A673 (cell line): ENCODE measurements at places on chromosomes 16 and 17. TPM values are rescaled to one million over a fixed set of nuclear protein-coding genes. Genes with fewer than 3 reads are reported as not detected.

The ZNF594 gene
- total RNA-seq, result 20.7 and 21.9 TPM in 2 replicates

The IRX3 gene
- total RNA-seq, result 22.7 and 22.9 TPM in 2 replicates

The ALDH3A1 gene
- 0.20 TPM in 1 of 2 replicates, not detected in the other for total RNA-seq

DNA sequence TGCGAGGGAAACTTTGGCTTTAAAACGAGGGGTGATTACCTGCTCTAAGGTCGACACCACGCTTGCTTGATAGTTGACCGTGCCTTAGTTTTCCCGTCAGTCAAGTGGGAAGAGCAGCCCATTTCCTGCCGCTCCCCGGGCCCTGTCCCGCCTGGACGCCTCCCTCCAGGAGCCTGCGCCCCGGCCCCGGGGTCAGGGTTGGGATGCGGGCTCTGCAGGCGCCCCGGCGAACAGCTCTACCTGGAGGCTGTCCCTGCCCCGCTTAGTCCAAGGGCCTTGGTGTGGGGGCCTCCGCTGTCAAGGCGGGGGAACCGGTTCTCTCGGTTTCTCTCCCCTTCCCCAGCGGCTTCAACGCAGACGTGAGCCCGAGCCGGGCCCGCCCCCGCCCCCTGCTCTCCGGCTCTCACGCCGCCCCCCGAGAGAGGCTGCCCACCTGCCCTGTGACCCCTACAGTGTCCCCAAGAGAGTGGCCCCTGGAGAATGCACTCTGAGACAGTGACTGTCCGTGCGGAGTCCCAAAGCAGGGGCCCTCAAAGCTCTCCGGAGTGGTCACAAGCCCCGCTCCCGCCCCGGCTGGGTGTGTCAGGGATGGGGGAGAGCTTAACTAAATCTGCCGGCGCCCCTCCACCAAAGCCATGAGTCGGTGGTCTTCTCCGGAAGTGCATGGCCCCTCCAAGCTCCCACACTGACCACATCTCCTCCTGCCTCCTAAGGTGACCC lies 117.4 kb upstream of the SMURF2 start:
- peaks cover 37% of the 10 kb centered on the region for H3K27me3 ChIP-seq
- peaks cover 35% of the 10 kb centered on the region for H3K4me1 ChIP-seq
- DNase-seq, result no peak
- H3K36me3 ChIP-seq, result no peaks in the 10 kb centered on the region
- H3K4me3 ChIP-seq, result peak overlapping the region; percentile 32

- no peaks in the 10 kb centered on the region for H3K36me3 ChIP-seq
- no peaks in the 10 kb centered on the region for H3K4me1 ChIP-seq
- H3K27me3 ChIP-seq, result no peaks in the 10 kb centered on the region
- no peak for DNase-seq
- no peak overlapping the region for H3K4me3 ChIP-seq
These were observed 60.5 kb downstream of the TMEM132E start for GRCh38 chr17:34639706-34640425.

DNA sequence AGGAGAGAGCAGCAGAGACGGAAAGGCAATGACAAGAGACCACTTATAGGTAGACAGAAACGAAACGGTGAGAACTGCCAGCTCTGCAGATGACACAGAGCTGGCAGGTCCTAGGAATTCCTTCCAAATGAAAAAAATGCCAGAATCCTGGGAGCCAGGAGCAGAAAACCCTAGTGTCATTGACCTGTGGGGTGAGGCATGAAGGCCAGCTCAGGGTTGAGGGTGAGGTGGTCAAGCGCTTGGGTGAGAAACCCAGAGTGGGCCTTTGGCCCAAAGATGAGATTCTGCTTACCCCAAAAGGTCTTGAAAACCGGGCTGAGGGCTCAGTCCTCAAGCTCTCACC lies 9.2 kb downstream of the HIC1 start:
- no peak overlapping the region for H3K4me3 ChIP-seq
- peaks cover 21% of the 10 kb centered on the region for H3K36me3 ChIP-seq
- H3K4me1 ChIP-seq, result peaks cover 30% of the 10 kb centered on the region
- H3K27ac ChIP-seq, result peak overlapping the region; percentile 62
- H3K27me3 ChIP-seq, result no peaks in the 10 kb centered on the region
- no peak for DNase-seq

DNA sequence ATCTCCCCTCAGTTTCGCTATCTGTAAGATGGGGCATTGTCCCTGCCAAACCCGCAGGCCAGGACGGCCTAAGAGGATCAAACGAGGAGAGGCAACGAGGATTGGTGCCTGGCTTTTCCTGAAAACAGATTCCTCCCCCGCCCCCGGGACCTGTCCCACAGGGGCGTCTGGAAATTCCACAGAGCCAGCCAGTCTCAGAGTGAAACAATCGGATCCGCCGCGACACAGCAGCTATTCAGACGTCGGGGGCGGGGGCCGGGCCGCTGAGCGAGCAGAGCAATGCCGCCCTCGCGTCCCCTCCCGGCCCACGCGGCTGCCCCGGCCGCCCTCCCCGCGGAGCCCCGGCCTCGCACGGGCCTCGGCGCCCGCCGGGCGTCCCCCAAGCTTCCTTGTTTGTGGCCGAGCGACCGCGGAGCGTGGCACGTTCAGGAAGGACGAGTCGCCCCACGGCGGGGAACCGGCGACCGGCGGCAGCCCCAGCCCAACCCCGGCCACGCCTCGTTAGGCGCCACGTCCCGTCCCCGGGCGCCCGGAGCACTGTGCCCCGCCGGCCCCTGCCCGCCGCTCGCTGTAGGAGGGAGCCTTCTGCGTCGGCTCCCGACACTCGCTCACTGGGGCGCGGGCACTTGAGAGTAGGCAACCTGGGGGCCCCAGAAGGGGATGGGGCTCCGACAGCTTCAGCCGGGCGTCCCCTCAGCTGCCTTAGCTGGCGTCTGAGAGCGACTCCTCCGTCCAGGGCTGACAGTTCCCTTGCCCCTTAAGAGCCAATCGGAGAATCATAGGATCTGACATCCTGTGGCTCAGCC lies 29.6 kb upstream of the PHOSPHO1 start:
- H3K27me3 ChIP-seq, result no peaks in the 10 kb centered on the region
- peak; percentile 78 for DNase-seq
- H3K4me3 ChIP-seq, result peak overlapping the region; percentile 50
- no peaks in the 10 kb centered on the region for H3K36me3 ChIP-seq
- H3K4me1 ChIP-seq, result no peaks in the 10 kb centered on the region
- peak overlapping the region; percentile 68 for H3K27ac ChIP-seq

GRCh38 chr17:60151355-60151754 lies 1.6 kb downstream of the CA4 start:
- no peak overlapping the region for H3K27ac ChIP-seq
- peaks cover 43% of the 10 kb centered on the region for H3K27me3 ChIP-seq
- H3K4me3 ChIP-seq, result no peak overlapping the region
- peaks cover 19% of the 10 kb centered on the region for H3K4me1 ChIP-seq
- no peaks in the 10 kb centered on the region for H3K36me3 ChIP-seq

GRCh38 chr17:20924306-20924705 lies 118.5 kb downstream of the USP22 start:
- H3K27me3 ChIP-seq, result no peaks in the 10 kb centered on the region
- H3K4me3 ChIP-seq, result no peak overlapping the region
- no peak overlapping the region for H3K27ac ChIP-seq
- no peak for DNase-seq
- H3K4me1 ChIP-seq, result peaks cover 10% of the 10 kb centered on the region

DNA sequence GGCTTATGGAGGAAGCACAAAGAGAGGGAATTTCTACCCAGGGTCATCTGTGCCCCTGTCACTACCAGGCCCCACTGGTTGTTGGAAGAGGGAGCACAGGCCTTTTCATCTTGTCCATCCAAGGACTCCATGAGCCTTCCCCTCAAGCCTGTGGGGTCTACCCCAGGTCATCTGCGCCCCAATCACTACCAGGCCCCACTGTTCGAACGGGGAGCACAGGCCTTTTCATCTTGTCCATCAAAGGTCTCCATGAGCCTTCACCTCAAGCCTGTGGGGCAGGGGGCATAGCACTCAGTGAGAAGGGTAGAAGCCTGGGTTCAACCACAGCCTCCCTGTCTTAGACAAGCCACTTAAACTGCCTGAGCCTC lies 101.5 kb upstream of the CDH5 start:
- no peaks in the 10 kb centered on the region for H3K36me3 ChIP-seq
- no peak for DNase-seq

DNA sequence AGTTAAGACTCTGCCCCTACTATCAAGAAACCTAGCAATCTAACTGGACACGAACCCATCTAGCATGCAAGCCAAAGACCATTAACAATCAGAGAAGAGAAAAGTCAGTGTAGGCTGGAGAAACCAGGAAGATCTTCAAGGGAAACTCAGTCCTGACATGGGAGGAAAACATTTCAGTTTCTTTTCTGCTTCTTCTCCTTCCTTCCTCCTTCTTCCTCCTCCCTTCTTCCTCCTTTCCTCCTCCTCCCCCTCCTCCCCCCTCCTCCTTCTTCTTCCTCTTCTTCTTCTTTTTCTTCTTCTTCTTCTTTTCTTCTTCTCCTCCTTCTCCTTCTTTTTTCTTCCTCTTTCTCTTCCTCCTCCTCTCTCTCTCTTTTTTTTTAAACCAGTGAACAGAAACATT lies 29.6 kb upstream of the SHISA9 start:
- no peaks in the 10 kb centered on the region for H3K27me3 ChIP-seq
- H3K36me3 ChIP-seq, result no peaks in the 10 kb centered on the region
- H3K27ac ChIP-seq, result no peak overlapping the region
- H3K4me3 ChIP-seq, result no peak overlapping the region

DNA sequence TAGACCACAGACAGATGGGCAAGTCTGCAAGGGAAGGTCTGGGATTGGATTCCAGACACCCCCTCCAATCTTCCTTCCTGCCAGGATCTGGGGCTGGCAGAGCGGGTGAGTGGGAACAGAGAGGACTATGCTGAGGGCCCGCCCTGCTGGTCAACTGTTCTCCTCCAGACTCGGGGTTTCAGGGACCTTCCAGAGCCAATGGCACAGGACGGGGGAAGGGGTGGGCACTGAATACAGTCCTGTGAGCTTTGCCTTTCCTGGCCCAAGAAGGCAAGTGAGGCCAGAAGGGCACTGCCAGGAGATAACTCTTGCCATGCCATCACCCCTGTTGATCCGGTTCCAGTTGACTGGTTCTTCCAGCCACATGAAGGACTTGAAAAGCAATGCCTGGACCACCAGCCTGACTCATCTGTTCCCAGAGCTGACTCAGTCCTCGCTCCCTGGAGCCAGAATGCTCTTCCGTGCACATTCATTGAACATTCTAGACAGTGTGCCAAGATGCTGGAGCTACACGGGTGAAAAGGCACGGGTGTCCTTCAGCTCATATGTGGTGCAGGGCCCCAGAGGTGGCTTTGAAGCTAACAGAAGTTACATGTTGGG lies 533 bp upstream of the MEFV start:
- no peaks in the 10 kb centered on the region for H3K36me3 ChIP-seq
- no peak overlapping the region for H3K27ac ChIP-seq
- no peaks in the 10 kb centered on the region for H3K4me1 ChIP-seq
- DNase-seq, result no peak
- no peak overlapping the region for H3K4me3 ChIP-seq

GRCh38 chr17:5913032-5913531 lies 157.1 kb upstream of the WSCD1 start:
- no peaks in the 10 kb centered on the region for H3K36me3 ChIP-seq
- H3K27ac ChIP-seq, result no peak overlapping the region
- no peak for DNase-seq
- H3K27me3 ChIP-seq, result peaks cover 20% of the 10 kb centered on the region

- DNase-seq, result peak; percentile 70
- no peaks in the 10 kb centered on the region for H3K27me3 ChIP-seq
- H3K4me3 ChIP-seq, result no peak overlapping the region
- no peak overlapping the region for H3K27ac ChIP-seq
- H3K4me1 ChIP-seq, result peaks cover 4% of the 10 kb centered on the region
- no peaks in the 10 kb centered on the region for H3K36me3 ChIP-seq
These were observed 209.6 kb upstream of the CACNG5 start for GRCh38 chr17:66625311-66625767.

DNA sequence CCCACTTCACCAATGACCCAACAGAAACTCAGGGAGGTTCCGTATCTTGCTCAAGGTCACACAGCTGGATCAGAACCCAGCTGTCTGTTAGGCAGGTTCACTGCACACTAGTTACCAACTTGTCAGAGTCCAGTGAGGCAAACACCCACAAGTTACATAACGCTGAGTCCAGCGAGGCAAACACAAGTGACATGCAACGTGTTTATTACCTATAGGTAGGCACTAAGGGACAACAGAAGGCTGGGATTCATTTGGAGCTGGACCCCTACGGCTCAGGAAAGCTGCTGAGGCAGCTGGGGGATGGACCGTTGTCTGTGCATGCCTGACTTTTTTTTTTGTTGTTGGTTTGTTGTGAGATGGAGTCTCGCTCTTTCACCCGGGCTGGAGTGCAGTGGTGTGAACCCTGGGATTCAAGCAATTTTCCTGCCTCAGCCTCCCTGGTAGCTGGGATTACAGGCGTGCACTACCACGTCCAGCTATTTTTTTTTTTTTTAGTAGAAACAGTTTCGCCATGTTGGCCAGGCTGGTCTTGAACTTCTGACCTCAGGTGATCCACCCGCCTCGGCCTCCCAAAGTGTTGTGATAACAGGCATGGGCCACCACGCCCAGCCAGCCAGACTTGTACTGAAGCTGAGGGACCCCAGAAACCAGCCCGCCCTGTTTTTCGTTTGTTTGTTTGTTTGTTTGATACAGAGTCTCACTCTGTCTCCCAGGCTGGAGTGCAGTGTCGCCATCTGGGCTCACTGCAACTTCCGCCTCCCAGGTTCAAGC lies 1.9 kb upstream of the RSAD1 start:
- peaks cover under 1% of the 10 kb centered on the region for H3K36me3 ChIP-seq
- peaks cover 8% of the 10 kb centered on the region for H3K4me1 ChIP-seq
- no peak overlapping the region for H3K4me3 ChIP-seq
- peaks cover 8% of the 10 kb centered on the region for H3K27me3 ChIP-seq

GRCh38 chr17:62739645-62740388 lies 68.3 kb downstream of the MARCHF10 start:
- no peak overlapping the region for H3K4me3 ChIP-seq
- no peak overlapping the region for H3K27ac ChIP-seq
- no peaks in the 10 kb centered on the region for H3K4me1 ChIP-seq
- no peaks in the 10 kb centered on the region for H3K27me3 ChIP-seq
- no peaks in the 10 kb centered on the region for H3K36me3 ChIP-seq

GRCh38 chr17:15965528-15965927 lies 20.6 kb downstream of the ADORA2B start:
- H3K36me3 ChIP-seq, result no peaks in the 10 kb centered on the region
- H3K27me3 ChIP-seq, result no peaks in the 10 kb centered on the region
- no peak overlapping the region for H3K4me3 ChIP-seq
- peaks cover 23% of the 10 kb centered on the region for H3K4me1 ChIP-seq

DNA sequence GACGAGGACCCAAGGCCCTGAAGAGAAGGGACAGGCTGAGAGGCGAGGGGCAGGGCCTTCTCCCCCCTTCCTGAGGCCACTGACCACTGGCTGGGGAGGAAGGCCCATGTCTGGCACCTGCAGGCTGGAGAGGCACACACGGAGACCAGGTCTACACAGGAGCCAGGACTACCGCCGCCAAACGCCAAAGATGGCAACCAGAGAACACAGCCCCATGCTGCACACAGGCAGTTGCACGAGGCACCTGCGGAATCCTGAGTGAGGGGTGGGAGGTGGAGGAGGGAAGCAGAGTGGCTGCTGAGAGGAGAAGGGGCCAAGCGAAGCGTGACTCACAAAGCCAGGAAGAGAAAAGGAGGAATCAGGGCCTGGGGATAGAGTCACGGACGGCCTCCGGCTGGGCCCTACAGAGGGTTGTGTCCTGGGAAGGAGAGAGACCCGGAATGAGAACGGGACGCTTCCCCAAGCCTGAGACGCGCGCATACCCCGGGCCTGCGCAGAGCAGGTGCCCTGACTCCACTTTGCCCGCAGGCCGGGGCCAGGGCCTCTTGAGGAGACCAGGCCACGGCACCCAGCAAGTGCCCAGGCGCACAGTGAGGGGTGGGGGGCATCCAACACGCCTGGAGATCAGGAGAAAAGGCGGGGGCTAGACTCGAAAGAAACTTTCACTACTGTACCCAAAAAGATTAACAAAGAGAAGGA lies 28.7 kb upstream of the C16orf95 start:
- H3K27me3 ChIP-seq, result no peaks in the 10 kb centered on the region
- no peak overlapping the region for H3K4me3 ChIP-seq
